ENCODE measurements at places on chromosomes 2 and 18.

GRCh38 chr2:69645031-69645431 is 1.5 kb upstream of the AAK1 start:
- DNase-seq = no peak

- DNase-seq = no peak
Observed at GRCh38 chr2:37617119-37617892, 54.1 kb downstream of the CDC42EP3 start.

DNA sequence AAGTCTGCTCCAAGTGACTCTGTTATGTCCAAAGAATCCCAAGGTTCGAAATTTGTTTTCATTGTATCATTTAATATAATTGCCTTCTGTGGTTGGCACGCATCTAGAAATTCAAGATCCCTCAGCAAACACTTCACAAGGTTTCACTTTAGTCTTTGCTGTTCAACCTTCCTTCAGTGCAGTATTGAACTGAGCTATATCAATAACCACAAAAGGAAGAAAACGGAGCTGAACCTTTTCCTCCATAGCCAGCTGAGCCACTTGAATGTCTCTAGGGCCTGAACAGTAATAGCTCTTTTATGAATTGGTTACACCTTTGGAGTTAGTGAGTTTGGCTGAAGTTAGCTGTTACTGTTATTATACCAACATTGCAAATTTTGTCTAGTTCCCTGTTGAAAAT is 357.7 kb upstream of the HNRNPA3 start:
- no peak for DNase-seq

DNA sequence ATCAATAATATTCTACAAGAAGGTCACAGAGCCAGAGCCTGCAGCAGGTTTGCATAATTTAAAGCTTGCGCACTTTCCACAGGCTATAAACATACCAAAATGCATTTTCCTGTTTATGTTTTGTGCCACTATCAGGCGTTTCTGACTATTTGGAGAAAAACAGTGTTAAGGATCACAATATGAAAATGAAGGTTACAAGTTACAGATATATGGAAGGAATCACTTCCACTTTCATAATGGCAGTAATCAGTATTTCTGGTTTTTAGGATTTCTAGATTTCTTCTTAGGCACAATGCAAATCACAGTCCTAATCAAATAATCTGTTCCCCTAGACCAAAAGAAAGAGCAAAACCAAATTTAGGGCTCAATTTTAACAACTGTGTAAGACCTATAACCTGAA is 279.5 kb downstream of the NBAS start:
- no peak for DNase-seq

DNA sequence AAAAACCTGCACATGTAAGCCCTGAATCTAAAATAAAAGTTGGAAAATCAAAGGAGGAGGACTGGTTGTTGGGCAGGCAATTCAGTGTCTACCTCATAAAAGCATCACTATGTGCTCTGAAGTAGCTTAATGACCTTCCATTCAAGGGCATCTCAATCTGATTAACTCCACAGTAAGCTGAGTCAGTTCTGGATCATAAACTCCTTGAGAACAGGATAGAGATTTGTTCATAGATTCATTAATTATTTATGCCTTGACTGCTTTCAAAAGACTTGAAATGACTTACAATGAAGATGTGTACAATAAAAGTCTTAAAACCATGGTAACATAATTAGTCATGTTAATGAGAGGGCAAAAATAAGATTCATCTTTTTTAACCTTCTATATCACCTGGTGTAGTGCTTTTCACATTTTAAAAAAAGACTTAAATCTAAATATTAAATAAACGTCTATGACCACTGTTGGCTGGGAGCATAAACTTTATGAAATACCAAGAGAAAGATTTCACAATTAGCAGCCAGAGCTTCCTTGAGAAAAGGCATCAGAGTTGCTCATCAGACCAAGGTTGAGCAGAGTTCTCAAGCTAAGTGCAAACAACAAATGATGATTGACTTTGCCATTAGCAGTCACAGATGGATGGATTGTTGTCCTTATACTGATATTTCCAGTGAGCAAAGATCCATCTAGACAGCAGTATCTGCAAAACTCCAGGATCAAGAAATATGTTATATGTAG is 237.3 kb upstream of the THUMPD2 start:
- no peak for DNase-seq

GRCh38 chr2:159585622-159586021 is 30.7 kb downstream of the BAZ2B start:
- DNase-seq = no peak

DNA sequence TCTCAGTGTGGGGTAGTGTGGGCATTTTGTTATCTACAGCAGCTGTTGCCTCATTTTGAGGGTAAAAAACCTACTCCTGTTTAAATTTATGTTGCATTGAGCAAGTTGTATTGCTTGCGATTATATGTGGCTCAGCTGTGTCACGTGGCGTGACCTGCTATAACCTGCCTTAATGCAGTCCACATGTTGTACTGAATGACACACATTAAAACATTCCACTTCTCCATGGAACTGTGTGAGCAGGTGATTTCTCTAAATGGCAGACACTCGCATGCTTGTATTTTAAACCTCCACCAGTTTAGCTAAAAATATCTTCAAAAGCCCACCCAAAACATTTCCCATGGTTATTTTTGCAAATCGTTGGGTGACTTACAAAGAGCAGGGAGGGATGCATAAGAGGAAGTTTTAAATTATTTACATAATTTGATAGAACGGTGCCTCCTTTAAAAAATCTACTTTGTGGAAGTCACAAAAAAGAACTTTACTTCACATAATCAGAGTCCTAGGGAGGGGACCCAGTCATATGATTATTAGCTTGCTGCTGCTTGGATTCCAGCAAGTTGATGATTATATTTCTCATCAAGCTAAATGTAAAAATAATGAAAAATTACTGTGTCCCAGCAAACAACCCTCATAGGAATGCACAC is 163.3 kb upstream of the ZEB2 start:
- DNase-seq = no peak

DNA sequence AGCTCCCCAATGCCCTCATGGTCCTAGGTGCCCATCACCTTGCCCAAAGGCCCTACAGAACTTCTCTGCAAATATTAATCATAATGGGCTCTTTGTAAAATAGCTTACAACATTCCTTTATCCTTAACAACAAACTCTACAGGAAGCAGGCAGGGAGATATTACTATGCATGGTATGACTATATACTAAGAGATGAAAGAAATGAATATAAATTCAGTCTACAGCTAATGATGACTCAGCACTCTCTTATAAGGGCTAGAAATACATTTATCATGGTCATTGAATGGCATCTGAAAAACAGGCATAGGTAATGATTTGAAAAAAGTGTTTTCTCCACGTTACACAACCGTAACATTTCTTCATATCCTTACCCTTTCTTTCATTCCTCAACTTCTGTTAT is 254.8 kb upstream of the DSEL start:
- no peak for DNase-seq

- DNase-seq = no peak
Observed at GRCh38 chr2:161076936-161077335, 83.3 kb upstream of the TANK start.

- DNase-seq = no peak
Observed at GRCh38 chr18:51361130-51361860, 163.8 kb upstream of the MEX3C start.

GRCh38 chr2:54601339-54601738 is 122.1 kb upstream of the EML6 start:
- no peak for DNase-seq

- no peak for DNase-seq
Observed at GRCh38 chr2:226959418-226959817, 123.6 kb downstream of the RHBDD1 start.

- no peak for DNase-seq
Observed at GRCh38 chr2:104321116-104321795, 532.7 kb upstream of the POU3F3 start.

DNA sequence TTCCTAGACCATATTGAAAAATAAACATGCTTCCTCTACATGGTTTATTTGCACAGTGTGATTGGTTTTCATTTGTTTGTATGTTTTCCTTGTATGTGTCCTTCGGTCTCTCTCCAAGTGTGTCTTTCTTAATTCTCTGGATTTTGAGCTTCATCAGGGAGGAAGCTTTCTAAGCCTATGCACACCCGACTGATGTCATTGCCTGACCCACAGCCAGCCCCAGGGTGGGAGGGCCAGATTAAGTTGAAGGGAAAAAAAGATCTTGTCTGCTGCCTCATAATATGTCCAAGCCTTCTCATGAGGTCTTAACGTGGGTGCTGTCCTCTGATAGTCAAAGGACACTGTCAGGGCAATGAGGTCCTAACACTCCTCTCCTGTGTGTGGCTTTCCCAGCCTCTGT is 115.2 kb downstream of the MARCHF4 start:
- no peak for DNase-seq

GRCh38 chr2:45904267-45904945 is 252.9 kb downstream of the PRKCE start:
- no peak for DNase-seq

DNA sequence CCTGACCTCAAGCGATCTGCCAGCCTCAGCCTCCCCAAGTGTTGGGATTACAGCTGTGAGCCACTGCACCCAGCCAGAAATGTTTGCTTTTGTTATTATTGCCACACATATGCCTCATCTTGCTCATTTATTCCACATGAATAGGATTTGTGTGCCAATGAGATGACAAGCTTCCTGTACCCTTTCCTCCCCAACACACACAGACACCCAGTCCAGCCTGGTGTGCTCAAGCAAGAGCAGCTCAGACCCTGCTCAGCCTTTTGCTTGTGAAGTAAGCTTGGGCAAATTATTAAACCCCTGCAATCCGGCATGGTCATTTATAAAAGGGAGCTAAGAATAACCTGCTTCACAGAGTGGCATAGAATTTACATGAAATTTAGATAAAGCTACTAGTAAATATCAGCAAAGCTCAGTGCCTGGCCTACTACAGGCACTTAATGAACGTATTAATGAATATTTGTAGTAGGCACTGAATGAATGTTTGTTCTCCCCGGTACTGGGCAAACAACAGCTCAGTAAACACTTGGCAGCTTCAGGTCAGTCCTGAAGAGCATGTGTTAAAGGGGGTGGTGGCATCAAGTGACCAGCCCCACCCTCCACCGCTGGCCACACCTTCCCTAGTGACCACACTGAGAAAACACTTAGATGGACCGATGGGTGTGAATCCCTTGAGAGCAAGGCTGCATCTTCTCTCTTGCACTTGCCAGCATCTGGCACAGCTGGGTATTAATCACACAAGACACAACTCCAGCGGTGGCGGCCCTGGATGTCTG is 280.2 kb downstream of the SRBD1 start:
- DNase-seq = no peak

DNA sequence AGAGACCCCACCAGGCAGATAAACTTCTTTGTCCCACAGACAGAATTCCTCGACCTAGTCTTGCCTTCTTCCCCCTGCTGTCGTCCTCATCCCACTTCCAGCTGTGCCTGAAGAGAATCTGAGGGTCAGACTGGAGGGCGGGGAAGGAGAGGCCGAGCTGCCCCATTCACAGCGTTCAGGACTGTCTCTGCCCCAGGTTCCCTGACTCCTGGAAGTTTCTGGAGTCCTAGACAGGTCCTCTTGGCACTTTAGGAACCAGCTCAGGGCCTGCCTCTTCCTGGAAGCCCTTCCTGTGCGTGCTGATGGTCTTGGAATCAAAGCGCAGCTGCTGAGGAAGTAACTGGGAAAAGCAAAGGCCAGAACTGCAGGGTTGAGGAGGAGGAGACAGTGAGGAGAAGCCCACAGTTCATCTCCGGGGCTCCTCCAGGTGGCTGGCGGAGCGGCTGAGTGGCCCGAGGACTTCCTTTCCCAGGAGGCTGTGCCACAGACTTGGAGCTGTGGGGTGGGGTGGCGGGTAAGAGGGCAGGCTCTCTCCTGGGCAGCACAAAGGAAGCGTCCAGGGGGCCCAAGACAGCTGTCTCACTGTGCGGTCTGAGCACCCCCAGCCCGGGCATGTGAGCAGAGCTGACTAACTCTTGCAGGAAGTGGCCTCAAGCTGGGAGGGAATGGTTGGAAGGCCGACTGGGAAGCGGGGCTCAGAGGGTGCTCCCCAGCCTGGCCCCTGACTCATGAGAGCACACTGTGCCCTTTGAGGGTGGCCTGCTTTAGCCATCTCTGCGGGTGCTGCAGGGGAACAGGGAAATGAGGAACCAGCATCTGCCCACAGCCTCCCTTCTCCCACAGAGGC is 39.5 kb downstream of the SDC1 start:
- no peak for DNase-seq

DNA sequence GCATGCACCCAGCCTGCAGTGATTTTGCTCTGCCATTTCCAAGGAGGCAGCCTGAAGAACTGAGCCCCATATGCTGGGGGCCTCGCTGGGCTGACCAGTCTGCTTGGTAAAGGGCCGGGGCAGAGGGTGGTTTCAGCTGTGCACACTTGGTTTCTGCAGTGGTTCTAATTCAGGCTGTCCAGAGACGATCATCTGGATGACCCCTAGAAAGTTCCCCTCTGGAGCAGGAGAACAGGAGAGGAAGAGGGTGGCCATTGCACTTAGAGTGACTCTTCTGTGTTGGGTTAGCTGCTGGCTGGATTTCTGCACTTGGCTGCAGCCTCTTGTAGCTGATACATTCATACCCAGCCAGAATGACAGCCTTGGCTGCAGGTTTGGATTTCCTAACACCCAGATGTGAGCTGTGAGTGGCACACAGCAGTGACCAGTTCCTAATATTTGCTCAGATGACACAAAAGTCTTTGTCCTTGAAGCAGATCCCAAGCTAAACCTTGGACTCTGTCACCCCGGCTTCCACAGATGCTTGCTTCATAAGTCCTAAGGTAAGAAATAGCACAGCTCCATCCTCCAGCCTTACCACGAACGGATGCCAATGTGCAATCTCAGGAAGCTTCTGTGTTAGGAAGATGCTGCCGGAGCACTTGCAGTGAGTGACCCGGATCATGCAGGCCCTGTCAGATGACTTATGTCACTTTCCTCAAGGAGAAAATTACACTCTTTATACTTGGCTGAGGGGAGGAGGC is 105.6 kb downstream of the HNRNPLL start:
- no peak for DNase-seq

- no peak for DNase-seq
Observed at GRCh38 chr2:197399887-197400540, 34.8 kb downstream of the SF3B1 start.

DNA sequence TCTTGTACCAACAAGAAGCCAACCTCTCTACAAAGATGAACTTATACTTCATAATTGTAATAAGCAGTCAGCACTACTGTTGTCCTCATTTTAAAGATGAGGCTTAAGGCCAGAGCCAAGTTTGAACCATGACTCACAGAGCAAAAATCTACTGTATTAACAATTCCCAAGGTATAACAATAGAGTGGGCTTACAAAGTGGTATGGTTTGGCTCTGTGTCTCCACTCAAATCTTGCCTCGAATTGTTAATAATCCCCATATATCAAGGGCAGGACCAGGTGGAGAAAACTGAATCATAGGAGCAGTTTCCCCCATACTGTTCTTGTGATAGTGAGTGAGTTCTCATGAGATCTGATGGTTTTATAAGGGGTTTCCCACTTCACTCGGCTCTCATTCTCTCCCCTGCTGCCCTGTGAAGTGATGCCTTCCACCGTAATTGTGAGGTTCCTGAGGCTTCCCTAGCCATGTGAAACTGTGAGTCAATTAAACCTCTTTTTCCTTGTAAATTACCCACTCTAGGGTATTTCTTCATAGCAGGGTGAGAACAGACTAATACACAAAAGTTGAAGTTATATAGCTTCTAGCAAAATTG is 19.5 kb downstream of the MRPL44 start:
- no peak for DNase-seq

GRCh38 chr18:12291690-12292089 is 16.4 kb upstream of the TUBB6 start:
- no peak for DNase-seq

- no peak for DNase-seq
Observed at GRCh38 chr2:188452084-188452483, 160.4 kb downstream of the GULP1 start.
